Pulmonary artery endothelial cell (primary cell): ENCODE measurements at places on chromosomes 4 and X. TPM values are rescaled to one million over a fixed set of nuclear protein-coding genes. Genes with fewer than 3 reads are reported as not detected.

The CSAG3 gene
- total RNA-seq, result not detected in 2 replicates

DNA sequence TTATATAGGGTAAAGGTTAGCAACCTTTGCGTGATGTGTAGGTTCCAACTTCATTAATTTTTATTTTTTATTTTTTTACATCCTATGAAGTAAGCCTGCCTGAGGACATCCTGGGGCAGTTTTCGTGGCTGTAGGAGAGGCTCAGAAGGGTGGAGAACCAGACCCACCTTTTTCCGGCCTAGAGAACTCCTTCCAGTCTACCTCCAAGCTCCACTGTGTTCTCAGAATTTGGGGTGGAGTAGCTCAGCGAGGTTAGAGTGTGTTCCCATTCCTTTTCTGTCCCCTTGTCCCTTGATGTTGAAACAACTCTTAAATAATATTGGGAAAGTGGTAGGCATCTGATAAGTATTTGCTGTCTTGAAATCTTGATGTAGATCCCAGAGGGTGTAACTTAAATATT lies 32.4 kb downstream of the MTHFD2L start:
- no peak for DNase-seq

GRCh38 chr4:15162465-15163283 lies 160.4 kb downstream of the CPEB2 start:
- DNase-seq, result no peak

The NUDT11 gene
- total RNA-seq, result 7.9 and 13.0 TPM in 2 replicates

GRCh38 chrX:76439188-76439587 lies 11.7 kb downstream of the MAGEE1 start:
- DNase-seq, result no peak

GRCh38 chr4:40461879-40462278 lies 126.7 kb downstream of the CHRNA9 start:
- DNase-seq, result no peak

The TRPC5OS gene
- not detected in 2 replicates for total RNA-seq

The RGN gene
- 0.56 and 1.3 TPM in 2 replicates for total RNA-seq

DNA sequence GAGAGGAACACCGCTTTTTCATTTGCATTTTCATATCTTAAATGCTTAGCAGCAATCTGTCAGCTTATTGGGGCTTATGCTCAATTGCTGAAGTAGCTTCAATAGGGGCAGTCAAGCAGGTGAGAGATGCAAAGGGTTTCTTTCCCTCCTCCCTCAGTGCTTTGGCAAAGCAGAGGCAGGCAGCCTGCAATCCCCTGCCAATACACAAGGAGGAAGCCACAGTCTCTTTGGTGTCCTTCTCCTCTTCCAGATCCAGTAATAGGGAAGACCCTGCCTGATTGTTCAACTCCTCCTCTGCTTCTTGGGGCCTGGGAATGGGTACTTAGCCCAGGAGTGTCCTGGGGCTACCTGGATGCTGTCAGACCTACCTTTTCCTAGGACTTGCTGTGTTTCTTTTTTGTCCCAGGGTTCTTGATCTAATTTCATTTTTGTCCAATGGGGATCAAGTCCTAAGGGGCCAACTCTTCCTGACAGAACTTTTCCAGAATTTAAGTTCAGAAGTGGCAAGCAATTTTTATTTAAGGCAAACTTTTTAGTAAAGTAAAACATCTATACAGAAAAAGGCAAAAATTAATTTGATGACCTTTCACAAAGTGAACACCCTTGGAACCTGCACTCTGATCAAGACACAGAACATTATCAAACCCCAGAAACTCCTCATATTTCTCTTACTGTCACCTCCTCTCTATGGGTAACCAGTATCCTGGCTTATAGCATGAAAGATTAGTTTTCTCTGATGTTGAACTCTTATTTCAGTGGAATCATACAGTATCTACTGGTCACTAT lies 260.3 kb downstream of the PPP3CA start:
- DNase-seq, result no peak

The ERVMER34-1 gene
- total RNA-seq, result under 0.01 TPM in 1 of 2 replicates, not detected in the other

- DNase-seq, result no peak
Observed at GRCh38 chr4:23438764-23439163, 451.1 kb downstream of the PPARGC1A start.

The CCDC120 gene
- 0.42 and 0.66 TPM in 2 replicates for total RNA-seq

The SLIT2 gene
- 10.1 and 24.2 TPM in 2 replicates for total RNA-seq

DNA sequence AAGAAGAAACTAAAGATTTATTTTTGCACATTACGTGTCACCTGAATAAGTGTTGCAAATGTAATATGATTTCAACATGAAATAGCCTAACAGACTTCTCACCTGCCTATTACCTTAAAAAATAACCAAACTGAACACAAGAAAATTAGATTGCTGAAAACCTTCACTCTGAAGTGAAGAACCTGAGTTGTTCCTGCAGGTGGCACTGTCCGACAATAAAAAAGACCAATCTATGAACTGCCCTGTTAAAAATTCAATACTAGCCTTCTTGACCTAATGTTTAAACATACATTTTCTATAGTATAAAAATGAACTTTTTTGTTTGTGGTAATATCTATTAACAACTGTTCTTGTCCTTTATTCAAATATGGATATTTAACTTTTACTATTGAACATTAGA lies 69.2 kb upstream of the PNPLA4 start:
- no peak for DNase-seq

- DNase-seq, result no peak
Observed at GRCh38 chr4:169136330-169136729, 126.3 kb upstream of the CBR4 start.

- DNase-seq, result no peak
Observed at GRCh38 chrX:6024204-6024603, 204.5 kb downstream of the NLGN4X start.

DNA sequence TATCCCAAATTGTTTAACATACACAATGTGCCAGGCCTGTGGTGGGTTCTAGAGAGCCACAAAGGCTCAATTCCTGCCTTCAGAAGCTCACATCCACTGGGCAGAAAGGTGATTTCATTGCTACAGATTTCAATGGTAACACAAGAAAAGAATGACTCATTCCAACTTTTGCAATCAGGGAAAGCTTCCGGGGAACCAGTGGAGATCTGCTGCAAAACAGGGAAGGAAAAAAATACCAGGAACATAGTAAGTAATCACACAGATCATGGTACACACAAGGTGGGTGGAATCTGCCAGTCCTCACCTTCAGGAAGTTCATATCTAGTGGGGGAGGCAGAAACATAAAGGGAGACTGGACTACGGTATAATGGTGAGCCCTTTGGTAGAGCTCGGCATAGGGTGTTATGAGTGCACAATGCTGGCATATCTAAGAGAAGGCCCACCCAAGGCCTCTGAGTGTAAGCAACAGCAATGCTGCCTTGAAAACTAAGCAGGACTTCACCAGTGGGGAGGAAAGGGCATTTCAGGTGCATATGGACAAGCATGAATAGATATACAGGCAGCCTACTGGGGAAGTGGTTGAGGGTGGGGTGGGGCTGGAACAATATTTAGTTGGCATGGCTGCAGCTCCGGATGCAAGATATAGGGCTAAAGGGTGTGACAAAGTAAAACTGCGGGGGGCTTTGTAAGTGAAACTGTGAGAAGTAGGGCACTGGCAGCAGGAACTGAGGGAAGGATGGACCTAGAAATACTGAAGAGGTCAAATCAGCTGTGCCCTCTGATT lies 24.2 kb downstream of the GPRIN3 start:
- no peak for DNase-seq

The APBB2 gene
- total RNA-seq, result 138 and 142 TPM in 2 replicates

- no peak for DNase-seq
Observed at GRCh38 chr4:43238585-43238984, 346.1 kb downstream of the GRXCR1 start.

The DMP1 gene
- total RNA-seq, result not detected in 2 replicates
